ENCODE measurements at places on chromosomes 1 and 21.

- no peak for DNase-seq
Observed at GRCh38 chr1:10680487-10680886, 116.0 kb downstream of the CASZ1 start.

DNA sequence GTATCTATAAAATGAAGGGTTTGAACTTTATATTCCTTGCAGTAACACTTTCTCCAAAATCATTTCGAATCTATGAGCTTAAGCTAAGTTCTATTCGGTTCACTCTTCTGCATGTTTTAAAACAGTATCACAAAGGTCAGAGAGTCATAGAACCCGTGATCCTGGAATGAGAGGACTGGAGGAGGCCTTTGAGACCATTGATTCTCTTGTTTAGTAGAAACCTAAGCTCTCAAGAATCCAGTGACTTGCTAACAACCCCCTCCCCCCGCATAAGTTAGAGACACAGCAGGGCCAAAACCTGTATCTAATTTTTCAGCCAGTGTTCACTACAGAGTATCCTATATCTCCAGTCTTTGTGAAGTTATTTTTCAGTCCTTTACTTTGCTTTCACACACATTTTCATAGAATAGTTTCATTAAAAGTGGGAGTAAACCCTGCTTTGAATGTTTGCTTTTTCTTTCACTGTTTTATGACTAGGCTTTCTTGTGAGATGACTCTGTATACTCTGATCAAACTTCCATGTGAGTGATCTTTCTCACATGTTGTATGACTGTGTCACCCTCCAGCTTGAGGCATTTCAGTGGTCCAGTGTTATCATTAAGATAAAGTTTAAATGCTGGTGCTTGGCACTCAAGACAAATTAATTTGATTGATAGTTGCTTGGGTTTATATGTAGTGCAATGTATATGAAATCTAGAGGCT, 275.4 kb upstream of the SGIP1 start:
- DNase-seq = no peak

DNA sequence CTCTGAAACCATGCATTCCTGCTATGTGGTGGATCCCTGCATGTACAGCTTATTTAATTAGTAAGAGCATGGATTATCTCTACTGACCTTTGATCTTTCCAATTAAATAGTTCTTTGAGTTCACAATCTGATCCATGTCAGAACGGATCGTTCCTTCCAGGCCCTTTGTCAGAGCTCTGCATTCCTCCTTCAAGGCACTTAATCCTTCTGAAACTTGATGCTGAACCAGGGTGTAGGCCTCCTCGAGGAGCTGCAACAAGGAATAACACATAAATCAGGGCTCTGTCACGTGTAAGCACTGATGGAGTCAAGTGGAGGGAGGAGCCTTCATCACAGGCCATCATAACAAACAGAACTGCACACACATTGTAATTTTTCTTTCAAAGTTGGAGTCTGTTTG, 68.4 kb upstream of the EDEM3 start:
- no peak for DNase-seq

DNA sequence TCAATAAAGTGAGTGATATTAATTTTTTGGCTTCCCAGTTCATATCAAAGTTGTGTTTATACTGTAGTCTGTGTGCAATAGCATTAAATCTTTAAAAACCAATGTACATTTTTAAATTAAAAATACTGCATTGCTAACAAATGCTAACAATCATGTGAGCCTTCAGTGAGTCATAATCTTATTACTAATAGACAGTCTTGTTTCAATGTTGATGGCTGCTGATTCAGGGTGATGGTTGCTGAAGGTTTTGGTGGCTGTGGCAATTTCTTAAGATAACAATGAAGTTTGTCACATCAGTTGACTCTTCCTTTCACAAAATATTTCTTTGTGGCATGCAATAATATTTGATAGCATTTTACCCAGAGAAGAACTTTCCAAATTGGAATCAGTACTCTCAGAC, 109.0 kb downstream of the ZMYM4 start:
- DNase-seq = no peak

DNA sequence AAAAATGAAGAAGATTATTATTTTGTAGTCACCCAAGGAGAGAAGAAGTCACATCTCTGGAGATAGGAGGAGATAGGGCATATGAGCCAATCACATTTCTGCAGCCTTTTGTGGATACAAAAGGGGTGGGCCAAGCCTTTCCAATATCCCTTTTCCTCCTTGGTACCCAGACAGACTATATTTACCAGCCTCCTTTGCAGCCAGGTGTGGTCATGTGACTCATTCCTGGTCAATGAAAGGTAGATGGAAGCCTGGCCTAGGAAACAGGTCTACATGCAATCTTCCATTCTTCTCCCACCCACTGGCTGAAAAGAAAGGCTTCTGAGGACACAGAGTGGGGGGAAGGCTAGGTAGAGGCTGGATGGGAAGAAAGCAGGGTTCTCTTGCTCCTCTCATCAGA, 58.1 kb upstream of the ERG start:
- no peak for DNase-seq

DNA sequence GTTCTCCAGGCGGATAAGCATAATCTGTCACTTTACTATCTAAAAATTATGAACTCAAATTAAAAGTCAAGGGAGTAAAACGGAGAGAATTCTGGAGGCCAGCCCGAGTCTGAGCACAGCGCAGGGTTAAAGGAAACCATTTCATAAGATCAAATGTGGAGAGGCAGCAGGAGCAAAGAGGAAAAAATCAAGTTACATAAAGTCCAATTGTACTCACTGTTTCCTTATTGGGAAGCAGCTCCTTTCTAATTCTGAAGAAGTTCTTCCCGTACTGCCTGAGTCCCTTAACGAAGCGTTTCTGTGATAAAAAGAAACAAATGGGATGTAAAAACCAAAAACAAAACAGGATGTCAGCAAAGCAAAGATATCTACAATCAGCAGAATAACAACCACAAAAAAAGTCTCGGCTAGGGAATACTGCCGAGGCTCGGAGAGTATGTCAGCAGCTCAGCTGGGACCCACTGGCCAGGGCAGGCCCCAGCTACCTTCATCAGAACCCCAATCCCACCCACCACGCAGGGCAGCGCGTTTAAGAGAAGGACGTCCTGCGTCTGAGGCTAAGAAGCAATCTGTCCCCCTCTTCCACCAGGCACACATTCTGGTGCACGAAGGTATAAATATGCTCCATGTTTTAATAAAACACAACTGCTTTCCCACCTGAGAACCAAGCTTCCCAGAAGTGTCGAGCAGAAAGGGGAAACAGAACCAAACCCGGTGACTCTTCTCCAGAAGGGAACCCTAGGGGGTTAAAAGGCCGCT, 104.8 kb downstream of the SLC45A1 start:
- DNase-seq = no peak

DNA sequence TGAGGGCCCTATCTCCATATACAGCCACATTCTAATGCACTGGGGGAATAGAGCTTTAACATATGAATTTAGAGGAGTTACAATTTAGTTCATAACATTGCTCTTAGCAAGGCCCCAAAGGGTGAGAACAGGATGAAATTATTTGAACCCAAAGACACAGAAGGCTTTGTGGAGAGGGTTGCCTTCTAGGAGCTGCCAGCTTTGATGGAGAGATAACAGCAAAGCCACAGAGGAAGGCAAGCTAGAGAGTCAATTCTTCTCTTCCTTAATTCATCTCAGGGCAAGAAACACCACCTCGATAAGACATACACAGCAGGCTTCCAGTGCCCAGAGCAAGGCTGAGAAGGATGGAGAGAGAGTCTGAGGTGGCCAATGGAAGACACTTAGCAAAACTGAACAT, 94.8 kb upstream of the TMPRSS15 start:
- DNase-seq = no peak

Data from activated CD4-positive, alpha-beta T cell treated with anti-CD3 and anti-CD28 coated beads for 24 hours (primary cell).